ENCODE measurements at places on chromosomes 7 and 10.

- DNase-seq: no peak
These were observed 29.1 kb downstream of the GTF2IRD1 start for GRCh38 chr7:74482629-74483401.

DNA sequence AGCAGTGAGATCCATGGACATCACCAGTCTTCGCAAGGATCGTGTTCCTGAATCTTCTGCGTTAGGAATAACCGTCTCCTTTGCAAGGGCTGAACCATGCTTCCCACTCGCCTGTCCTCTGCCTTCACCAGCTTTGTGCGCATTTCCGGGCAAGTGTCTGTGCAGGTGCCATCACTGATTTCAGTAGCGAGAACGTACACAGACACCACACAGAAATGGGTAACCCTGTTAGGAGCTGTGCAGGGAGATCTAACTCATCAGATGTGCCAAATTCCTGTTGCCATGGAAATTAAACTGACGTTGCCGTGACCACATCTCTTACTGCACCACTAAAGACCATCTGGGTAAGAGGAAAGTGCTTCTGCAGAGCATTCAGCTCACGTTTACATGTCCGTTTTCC lies 146.3 kb downstream of the DIP2C start:
- no peak for DNase-seq

DNA sequence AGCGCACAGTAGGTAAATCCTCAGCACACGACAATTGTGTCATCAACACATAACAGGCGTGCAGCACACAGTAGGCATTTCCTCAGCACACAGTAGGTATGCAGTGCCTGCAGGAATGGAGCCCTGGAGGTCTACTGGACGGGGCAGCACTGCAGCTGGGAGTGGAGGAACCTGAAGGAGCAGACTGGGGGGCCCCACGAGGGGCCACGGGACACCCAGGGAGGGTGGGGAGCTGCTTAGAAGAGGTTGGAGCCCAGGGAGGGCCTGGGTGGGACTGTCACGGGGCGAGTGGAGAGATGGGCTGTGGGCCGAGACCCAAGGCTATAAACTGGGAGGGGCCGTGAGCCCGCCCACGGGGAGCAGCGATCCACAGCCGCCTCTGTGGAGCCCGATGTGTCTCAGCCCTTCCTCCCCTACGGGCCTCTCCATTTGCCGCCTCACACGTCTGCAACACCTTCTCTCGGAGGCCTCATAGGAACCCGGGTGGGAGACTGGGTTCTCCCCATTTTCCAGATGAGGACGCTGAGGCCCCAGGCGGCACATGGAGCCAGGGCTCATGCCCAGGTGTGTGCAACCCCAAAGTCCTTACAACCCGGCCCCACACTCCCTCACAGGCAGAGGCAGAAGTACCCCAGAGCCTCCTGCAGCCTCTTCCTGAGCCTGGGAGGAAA lies 101.5 kb downstream of the MICALL2 start:
- no peak for DNase-seq

DNA sequence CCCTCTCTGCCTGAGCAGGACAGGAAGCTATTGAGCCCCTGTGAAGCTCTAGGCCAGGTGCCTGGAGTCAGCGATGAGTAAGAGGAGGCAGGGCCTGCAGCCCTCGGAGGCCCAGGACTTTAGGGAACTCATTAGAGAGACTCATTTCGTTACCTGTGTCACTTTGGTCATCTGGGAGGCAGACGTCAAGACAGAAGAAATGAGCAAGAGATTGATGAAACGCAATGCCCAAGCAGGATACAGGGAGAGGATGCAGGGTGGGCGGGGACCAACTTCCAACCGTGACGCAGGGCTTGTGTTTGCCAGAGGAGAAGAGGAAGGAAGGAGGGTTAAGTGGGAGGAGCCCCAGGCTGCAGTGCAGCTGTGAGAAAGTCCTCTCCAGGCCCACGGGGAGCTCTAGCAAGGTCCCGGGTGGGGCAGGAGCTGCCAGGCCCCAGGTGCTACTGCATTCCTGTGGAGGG lies 26.4 kb upstream of the GNA12 start:
- no peak for DNase-seq

DNA sequence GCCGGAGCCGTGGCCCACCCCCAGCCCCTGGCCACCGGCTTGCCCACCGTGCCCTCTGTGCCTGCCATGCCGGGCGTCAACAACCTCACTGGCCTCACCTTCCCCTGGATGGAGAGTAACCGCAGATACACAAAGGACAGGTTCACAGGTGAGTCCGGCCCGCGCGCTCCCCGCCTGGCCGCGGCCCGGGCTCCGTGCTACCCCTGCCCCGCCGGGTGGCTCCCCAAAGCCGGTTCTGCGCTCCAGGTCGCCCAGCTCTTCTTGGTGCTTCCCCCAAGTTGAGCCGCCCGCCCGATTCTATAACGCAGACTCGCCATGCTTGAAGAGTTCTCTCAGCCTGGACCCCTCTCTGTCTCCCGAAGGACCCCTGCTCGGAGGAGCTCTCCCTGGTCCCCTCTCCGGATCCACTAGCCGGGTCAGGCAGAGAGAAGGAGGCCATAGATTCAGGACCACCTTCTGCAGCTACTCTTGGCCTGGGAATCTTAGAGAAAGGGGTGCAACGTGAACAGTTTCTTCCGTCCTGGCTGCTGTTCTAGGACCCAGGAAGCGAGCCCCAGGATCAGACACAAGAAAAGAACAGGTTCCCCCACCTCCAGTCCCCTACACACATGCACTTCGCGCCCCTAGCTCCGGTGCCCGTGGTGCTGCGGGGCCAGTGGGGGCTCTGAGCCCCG lies 999 bp downstream of the TLX1 start:
- DNase-seq: no peak

DNA sequence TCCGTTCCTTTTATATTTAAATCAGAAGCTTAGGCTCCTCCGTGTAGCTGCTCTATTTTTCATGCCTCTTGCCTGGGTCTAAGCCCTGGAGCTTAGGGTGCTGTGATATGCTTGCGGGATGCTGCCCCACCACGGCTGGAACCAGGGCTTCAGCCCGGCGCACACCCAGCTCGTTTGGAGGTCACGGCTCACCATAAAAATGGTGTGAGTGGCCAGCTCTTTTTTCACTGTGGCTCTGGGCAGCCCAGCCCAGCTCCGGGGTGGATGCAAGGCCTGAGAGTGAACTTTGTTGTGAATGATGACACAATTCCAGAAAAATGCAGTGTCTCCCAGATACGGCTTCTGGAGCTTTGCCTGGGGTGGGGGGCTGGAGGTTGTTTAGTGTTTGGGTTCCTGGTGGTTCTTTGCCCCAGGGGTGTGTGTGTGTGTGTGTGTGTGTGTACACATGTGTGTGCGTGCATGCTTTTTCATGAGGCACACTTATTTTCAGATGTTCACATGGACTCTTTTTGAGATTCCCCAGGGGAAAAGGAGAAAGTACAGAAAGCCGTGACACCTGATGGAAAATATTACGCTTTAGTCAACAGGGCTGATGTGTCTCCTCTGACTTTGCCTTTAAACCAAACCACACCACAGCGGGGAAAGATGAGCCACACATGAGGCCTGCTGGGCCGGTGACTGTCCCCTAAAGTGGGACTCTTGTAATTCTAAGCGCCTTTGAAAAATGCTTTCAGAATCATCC lies 46.2 kb downstream of the GRK5 start:
- no peak for DNase-seq

- no peak for DNase-seq
These were observed 133.8 kb upstream of the PLXNA4 start for GRCh38 chr7:132709971-132710567.

DNA sequence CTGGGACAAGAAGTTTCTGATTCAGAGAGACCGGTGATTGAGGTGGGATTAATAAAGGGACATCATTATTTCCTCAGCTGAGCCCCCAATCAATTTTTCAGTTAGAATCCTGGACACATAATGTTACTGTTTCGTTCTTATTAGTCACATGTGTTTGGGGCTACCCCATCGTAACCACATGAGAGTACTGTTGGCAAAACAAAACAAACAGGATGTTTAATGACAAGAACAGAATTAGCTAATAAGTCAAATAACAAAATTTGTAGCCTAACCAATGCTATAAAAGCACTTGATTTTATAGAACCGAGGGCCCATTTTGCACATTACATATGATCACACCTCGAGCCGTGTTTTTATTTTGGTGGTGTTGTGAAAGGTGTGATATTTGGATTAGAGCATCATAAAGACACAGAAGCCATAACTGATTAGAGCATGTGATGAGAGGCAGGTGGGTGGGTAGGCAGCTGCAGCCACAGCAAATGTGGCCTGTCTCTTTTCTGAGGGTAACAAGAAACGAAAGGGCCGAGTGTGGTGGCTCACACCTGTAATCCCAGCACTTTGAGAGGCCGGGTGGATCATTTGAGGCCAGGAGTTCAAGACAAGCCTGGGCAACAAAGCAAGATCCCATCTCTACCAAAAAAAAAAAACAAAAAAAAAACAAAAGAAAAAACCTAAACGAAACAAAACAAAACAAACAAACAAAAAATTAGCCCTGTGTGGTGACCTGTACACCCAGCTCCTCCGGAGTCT lies 1.8 kb upstream of the VWC2 start:
- no peak for DNase-seq

DNA sequence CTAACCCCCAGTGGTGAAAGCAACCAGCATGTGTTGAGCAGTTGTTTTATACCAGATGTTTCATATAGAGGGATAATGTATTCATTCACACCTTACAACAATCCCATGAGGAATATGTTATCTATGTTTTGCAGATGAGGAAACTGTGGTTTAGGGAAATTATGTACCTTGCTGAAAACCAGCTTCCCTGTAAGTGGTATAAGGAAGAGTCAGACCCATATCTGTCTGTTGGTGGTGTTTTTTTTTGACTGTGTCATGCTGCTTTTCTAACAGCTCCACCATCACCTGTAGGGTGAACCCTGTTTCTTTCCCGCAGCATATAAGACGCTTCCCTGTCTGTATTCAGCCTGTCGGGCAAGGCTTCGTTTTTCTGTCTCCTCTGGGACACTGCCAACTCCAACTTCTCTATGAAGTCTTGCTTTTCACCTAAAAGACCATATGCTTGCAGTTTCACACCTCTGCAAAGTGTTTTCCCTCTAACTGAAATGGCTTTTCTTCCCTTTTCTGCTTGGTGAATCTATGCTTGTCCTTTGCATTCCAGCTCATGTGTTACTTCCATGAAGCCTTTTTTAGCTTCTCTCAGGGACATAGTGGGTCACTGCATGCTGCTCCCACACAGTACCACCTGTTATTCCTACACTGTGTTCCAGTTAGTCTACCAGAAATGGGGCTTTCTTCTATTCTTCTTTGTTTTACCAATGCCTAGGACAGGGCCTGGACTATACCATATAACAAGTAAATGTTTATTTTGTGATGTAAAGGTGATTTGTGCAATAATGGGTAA lies 92.8 kb downstream of the ST7 start:
- no peak for DNase-seq

DNA sequence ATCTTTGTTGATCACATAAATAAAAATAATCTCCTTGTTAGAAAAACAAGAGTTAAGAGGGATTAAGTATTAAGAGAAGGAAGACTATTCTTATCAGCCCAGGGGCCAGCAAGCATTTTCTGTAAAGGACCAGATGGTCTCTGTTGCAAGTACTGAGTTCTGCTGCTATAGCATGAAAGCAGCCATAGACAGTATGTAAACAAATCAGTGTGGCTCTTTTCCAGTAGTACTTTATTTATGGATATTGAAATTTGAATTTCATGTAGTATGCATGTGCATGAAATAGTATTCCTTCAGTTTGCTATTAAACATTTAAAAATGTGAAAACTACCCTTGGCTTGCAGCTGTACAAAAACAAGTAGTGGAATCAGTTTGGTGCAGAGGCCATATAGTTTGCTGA lies 81.7 kb downstream of the STK31 start:
- DNase-seq: no peak

DNA sequence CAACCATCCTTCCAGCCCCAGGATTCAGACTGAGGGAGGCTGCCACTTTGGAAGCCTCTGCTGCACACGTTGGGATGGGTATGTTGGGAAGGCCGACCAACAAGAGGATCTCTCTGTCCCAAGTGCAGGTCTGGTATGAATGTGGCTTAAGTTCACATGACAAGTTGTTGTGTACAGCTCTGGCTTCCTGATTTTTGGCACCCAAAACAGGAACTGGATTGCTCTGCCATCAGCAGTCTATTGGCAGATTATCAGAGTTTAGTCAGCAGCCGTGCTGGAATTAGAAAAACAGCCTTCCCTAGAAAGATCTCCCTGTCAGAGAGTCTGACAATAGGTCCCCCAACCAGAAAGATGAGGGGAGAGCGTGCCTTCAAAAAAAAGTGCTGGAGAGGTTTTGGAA lies 66.9 kb downstream of the GOLGA7B start:
- DNase-seq: no peak

GRCh38 chr10:11304906-11305585 lies 287.4 kb downstream of the CELF2 start:
- no peak for DNase-seq

- no peak for DNase-seq
These were observed 7.9 kb upstream of the PAX2 start for GRCh38 chr10:100737355-100738054.

GRCh38 chr7:66860767-66861166 lies 60.3 kb upstream of the TMEM248 start:
- DNase-seq: no peak

Data from DMS79 treated with DMSO at 0.1 percent for 48 hours (cell line).